ENCODE measurements at places on chromosomes 11 and 22. TPM values are rescaled to one million over a fixed set of nuclear protein-coding genes. Genes with fewer than 3 reads are reported as not detected.

Gene MYEOV
- 2.2 TPM for total RNA-seq

Gene POU2AF3
- total RNA-seq, result 2.3 TPM

Gene C11orf87
- total RNA-seq, result not detected

Gene CD82
- total RNA-seq, result 15.7 TPM

Gene SMTNL1
- total RNA-seq, result not detected

Gene GGTLC3
- not detected for total RNA-seq

Gene ARHGAP42
- 8.3 TPM for total RNA-seq

Gene MMP1
- 2.8 TPM for total RNA-seq

Gene DGKZ
- 38.9 TPM for total RNA-seq

Gene MFRP
- total RNA-seq, result not detected

Gene OVCH2
- not detected for total RNA-seq

Gene HSCB
- total RNA-seq, result 22.4 TPM

Gene HARBI1
- 5.8 TPM for total RNA-seq

Gene OR4A16
- total RNA-seq, result not detected

Gene BBOX1
- total RNA-seq, result 0.29 TPM

Gene FGF4
- total RNA-seq, result not detected

Gene CTSW
- not detected for total RNA-seq

Gene ADAMTS8
- not detected for total RNA-seq

Gene TRIOBP
- 18.3 TPM for total RNA-seq

Gene IL18
- total RNA-seq, result 10.3 TPM

Gene PDGFB
- not detected for total RNA-seq

Gene DEPDC7
- total RNA-seq, result 6.9 TPM

Gene LUZP2
- total RNA-seq, result 0.25 TPM

Gene MIAT
- total RNA-seq, result not detected

Gene APLNR
- total RNA-seq, result not detected

Gene MMP27
- total RNA-seq, result not detected

Measured in H4 (cell line).